ENCODE measurements at places on chromosomes 3 and 15.
A peak's percentile ranks its signal among the peaks of the same experiment; 100 is the strongest.

DNA sequence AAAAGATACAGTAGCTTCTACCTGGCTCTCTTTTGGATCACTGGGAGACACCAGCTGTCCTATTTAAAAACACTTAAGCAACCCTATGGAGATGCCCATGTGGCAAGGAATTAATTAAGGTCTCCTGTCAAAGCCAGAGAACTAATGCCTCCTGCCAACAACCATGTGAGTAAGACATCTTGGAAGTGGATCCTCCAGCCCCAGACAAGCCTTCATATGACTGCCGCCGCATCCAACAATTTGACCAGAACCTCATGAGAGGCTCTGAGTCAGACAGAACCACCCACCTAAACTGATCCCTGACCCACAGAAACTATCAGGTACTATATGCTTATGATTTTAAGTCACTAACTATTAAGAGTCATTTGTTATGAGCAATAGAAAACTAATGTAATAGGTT is 22.3 kb downstream of the IFT80 start:
- DNase-seq, result no peak

GRCh38 chr3:149555927-149556326 is 81.4 kb downstream of the TM4SF4 start:
- peak; percentile 32 for DNase-seq

DNA sequence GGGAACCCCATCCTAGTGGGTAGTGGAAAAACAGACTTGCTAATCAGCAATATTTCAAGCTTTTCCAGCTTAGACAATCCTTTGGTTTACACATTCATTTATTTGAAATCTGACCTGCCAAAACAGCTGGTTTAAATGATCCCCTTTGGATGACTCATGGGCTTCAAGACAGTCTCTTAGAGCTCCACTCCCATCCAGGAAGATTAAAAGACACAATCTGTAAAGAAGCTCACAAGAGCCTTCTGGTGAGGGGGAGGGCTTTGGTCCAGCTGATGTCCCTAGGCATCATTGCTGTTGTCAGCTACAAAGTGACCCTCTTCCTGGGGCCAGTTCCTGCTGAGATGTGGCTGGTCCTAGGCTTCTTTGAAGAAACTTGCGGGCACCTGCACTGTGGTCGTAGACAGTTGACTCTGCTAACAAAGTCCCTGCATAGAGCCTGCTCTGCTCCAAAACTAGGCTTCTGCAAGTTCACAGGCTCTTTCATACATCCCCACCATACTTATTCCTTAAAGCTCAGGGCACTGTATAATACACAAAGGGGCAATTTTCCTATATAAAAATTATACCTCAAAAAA is 73.7 kb downstream of the IGSF11 start:
- no peak for DNase-seq

- no peak for DNase-seq
Observed at GRCh38 chr15:37375519-37375918, 275.2 kb upstream of the MEIS2 start.

DNA sequence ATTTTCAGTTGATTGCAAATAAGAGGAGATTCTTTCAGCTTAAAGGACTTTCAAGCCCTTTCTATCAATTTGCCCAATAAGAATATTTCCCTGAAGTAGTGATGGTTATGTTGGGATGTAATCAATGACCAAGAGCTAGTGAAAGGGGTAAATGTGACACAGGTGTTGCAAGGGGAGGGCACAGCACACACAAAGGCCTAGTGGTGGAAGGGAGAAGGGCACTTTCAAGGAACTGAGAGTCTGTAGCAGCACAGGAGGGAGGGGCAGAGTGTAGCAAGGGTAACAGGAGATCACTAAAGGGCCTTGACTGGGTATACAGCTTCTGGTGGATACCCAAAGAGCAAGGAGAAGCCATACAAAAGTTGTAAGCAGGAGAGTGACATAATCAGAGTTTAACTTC is 217.8 kb upstream of the ARHGEF26 start:
- DNase-seq, result no peak

- DNase-seq, result no peak
Observed at GRCh38 chr3:188236271-188236670, 82.3 kb downstream of the LPP start.

DNA sequence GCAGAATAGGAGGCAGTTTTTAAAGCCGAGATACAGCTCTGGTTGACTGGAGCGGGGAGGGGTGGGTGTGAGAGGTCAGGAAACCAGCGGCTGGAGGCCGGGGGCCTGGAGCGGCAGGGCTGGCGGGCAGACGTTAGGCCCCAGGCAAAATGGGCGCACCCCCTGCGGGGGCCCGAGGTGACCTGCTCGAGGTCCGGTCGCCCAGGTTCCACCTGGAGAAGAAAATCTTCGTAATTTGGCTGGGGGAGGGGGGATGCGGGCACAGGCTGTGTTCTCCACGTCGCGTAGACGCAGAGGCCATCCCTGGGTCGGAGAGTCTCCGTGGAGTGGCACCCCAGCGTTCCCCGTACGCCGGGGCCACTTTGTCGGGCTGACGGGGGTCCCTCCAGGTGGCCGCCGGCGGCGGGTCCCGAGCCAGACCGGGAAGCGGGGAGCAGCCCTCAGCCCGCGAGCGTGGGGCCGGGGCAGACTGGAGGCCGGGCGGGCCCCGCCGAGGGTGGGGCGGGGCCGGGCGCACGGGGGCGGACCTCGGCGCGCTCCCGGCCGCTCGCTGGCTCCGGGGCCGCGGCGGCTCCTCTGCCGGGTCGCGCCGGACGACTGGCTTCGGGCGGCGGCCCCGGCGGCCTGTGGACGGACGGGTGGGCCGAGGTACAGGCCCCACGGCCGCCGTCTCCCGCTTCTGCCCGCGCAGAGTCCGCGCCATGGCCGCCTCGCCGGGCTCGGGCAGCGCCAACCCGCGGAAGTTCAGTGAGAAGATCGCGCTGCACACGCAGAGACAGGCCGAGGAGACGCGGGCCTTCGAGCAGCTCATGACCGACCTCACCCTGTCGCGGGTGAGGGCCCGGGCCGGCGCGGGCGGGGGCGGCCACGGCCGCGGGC is at the start of gene CRTC3:
Gene CRTC3 (plus strand): TSS at position 553 of the 879 bp plus-strand sequence. CDS start 149 bp downstream, at position 702.
- DNase-seq, result peak; percentile 60

- no peak for DNase-seq
Observed at GRCh38 chr15:90114451-90114901, 12.2 kb upstream of the IDH2 start.

- DNase-seq, result peak; percentile 50
Observed at GRCh38 chr3:187368251-187369088, at the start of gene RTP4. Gene RTP4 (plus strand): TSS chr3:187368385. CDS start chr3:187368442, 57 bp downstream.

GRCh38 chr3:147407498-147408187 is 1.3 kb upstream of the ZIC4 start:
- no peak for DNase-seq

GRCh38 chr3:160413613-160414248 is 14.3 kb downstream of the SMC4 start:
- DNase-seq, result peak; percentile 11

- no peak for DNase-seq
Observed at GRCh38 chr15:101057841-101058407, 138.8 kb downstream of the LRRK1 start.

GRCh38 chr3:56089739-56090138 is 378.5 kb downstream of the ERC2 start:
- DNase-seq, result no peak

DNA sequence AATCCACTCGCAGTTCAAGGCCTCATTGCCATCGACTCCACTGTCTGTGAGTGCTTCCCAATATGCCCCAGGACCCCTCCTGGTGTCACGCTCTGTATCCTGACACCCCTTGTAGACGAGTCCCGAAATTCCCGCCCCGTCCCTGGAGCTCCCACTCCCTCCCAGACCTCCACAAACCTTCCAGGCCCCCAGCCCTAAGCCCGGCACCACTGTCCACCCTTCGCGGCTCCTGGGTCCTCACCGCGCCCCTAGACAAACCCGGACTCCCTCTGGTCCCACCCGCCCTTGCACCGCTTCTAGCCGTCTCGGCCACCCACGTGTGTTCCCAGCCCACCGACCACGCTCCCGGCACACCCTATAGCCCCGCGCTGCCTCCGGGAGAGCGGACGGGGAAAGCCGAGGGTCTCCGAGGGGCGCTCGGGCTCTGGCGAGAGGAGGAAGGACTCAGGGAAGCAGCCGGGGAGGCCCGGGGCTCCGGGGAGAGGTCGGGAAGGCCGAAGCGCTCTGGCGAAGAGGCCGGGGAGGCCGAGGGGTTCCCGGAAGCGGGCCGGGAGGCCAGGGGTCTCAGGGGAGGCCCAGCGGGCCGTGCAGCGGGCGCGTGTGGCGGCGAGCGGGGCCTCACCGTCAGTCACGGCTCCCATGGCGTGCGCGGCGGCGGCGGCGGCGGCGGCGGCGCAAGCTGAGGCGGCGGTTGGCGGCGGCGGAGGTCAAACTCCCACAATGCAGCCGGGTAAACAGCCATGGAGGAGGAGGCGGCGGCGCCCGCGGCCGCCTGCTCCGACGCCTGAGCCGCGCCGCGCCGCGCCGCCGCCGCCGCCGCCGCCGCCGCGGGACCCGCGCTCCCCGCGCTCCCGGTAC is at the start of the genes ATXN7 and THOC7:
Gene ATXN7 (plus strand): TSS at position 718 of the 858 bp plus-strand sequence. CDS start 48,732 bp downstream, outside the sequence.
Gene THOC7 (minus strand): TSS at position 656 of the 858 bp plus-strand sequence. CDS start 15 bp downstream, at position 641.
- peak; percentile 74 for DNase-seq

- no peak for DNase-seq
Observed at GRCh38 chr15:56343879-56344278, 21.3 kb upstream of the TEX9 start.

- no peak for DNase-seq
Observed at GRCh38 chr3:43215663-43216275, 70.6 kb upstream of the SNRK start.

- DNase-seq, result no peak
Observed at GRCh38 chr15:44541282-44541958, 4.5 kb downstream of the EIF3J start.

DNA sequence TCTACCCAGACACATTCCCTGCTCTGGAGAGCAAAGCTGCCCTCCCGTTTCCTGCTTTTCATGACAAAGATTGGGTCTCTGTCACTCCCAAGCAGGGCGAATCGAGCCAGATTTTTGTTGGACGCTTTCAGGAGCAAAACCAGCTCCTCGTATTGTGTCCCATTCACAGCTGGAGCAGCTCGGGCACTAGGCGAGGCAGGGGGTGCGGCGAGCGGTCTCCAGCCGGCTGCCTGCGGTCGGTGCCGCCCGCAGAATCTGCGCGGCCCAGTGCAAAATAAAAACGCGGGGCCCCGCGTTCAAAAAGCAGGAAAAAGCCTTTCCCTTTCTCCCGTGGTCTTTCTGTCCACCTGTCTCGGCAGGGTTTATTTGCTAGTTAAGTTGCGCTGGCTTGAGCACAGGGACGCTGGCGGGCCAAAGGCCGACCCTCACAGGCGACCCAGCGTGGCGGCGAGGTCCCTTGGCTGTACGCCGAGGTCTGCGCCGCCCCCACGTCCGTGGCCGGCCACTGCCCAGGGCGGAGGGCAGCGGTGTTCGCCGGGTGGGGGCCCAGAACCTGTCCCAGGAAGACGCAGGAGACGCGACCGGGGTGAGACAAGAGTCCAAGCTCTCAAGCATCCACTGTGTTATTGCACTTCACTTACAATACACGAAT is 71.2 kb downstream of the CYP19A1 start:
- no peak for DNase-seq

DNA sequence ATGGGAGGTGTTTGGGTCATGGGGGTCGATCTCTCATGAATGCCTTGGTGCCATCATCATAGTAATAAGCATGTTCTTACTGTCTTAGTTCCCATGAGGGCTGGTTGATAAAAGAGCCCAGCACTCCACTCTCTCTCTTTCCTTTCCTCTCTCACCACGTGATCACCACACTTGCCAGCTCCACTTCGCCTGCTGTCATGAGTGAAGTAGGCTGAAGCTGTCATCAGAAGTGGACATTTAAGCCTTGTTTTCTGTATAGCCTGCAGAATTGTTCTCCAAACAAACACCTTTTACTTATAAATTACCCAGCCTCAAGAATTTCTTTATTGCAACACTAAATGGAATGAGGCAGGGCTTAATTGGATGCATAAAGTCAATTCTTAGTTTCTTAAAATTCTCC is 6.1 kb downstream of the OR5H1 start:
- no peak for DNase-seq

GRCh38 chr3:158465074-158465473 is 105.9 kb upstream of the MLF1 start:
- DNase-seq, result no peak

- DNase-seq, result no peak
Observed at GRCh38 chr15:82829234-82829633, 19.8 kb downstream of the WHAMM start.

DNA sequence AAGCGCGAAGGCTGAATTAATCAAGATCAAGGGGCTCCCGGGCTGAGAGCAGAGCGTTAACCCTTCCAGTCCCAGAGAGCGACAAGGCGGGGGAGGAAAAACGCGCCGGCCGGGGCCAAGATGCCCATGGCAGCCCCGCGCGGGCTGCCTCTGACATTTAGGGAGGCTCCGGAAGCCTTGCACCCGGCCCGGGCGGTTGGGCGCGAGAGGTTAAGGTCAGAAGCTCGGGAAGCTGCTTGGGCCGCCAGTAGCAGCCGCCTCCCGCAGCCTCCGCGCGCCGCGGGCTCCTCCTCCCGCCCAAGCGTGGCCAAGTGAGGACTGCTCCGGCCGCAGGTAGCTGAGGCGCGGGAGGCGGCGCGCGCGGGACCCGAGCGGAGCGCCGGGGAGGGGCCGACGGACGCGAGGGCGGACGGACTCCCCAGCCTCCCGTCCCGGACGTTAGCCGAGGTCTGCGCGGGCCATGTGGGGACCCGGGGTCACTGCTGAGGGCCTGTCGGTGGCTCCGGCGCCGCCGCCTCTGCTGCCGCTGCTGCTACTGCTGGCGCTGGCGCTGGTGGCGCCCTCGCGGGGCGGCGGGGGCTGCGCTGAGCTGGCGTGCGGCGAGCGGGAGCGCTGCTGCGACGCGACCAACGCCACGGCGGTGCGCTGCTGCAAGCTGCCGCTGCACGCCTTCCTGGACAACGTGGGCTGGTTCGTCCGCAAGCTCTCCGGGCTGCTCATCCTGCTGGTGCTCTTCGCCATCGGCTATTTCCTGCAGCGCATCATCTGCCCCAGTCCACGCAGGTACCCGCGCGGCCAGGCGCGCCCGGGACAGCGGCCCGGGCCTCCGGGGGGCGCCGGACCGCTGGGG is at the start of gene C3orf80:
Gene C3orf80 (plus strand): TSS at position 247 of the 850 bp plus-strand sequence. CDS start 214 bp downstream, at position 461.
- DNase-seq, result peak; percentile 21

DNA sequence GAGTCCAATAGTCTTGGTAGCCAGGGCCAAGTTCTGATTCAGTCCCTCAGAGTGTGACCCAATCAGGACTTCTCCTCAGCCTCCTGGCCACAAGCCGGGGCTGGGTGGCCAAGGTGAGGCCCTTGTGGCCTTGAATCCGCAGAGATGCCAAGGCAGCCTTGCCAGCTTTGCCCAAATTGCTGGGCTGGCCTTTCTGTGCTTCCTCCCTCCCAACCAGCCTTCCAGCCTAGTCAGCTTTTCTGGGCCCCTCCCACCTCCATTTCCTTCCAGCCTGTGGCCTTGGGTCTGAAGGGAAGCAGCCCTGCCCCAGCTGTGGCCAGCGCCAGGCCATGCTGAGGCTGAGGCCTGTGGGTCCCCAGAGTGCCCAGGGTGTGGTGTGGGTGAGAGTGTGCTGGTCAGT is 34.3 kb upstream of the ANKDD1A start:
- DNase-seq, result peak; percentile 76

DNA sequence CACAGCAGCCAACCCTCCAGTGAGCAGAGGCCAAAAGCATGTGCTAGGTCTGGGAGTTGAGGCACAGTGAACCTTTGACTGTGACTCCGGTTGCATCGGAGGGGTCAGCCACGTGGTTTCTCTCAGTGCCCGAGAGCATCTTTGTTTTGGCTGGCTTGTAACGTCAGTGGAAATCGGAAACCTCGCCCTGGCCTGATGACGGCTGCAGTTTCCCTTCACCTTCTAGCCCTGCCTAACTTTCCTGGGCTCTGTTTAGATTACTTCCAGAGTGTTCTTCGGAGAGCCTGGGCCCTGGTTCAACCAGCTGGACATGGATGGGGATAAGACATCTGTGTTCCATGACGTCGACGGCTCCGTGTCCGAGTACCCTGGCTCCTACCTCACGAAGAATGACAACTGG is 56.6 kb downstream of the MESD start:
- DNase-seq, result peak; percentile 70

All from heart right ventricle (tissue), 16 donors.